ENCODE measurements at places on chromosomes 2 and 18. TPM values are rescaled to one million over a fixed set of nuclear protein-coding genes. Genes with fewer than 3 reads are reported as not detected.

The DPP10 gene
- total RNA-seq, result 1.3 TPM

The ABCG5 gene
- not detected for total RNA-seq

The LIPT1 gene
- 3.4 TPM for total RNA-seq

The LYG2 gene
- total RNA-seq, result not detected

GRCh38 chr2:42979870-42980763 lies 187.7 kb upstream of the HAAO start:
- no peak for DNase-seq
- H3K4me1 ChIP-seq, result peaks cover 5% of the 10 kb centered on the region

GRCh38 chr18:38932752-38933151 lies 1367.2 kb upstream of the CELF4 start:
- H3K36me3 ChIP-seq, result no peaks in the 10 kb centered on the region
- DNase-seq, result no peak
- no peaks in the 10 kb centered on the region for H3K4me1 ChIP-seq

DNA sequence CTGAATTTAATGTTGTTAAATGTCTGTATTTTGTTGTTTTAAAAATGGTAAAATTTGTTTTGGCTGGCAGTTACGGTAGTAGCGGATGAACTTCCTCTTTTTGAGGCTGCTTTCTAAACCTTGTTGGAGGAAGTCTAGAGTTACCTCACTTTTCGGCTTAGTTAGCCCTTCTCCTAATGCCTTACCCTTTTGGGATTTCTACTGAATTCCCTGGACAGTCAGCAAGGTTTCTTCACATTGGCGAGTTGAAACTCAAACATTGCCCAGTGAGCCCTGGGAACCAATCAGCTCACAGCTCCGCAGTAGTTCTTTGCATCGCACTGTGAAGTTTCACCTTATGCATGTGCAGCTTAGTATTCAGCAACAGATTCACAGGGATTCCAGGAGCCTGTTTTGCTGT lies 55.2 kb downstream of the TMEM247 start:
- no peaks in the 10 kb centered on the region for H3K36me3 ChIP-seq
- H3K27ac ChIP-seq, result no peak overlapping the region
- no peaks in the 10 kb centered on the region for H3K27me3 ChIP-seq

- H3K4me3 ChIP-seq, result no peak overlapping the region
- no peak for DNase-seq
- no peak overlapping the region for H3K27ac ChIP-seq
- no peaks in the 10 kb centered on the region for H3K36me3 ChIP-seq
- no peaks in the 10 kb centered on the region for H3K27me3 ChIP-seq
- H3K4me1 ChIP-seq, result peaks cover 13% of the 10 kb centered on the region
Measured at GRCh38 chr2:47254464-47254863, 99.4 kb upstream of the STPG4 start.
